Endothelial cell of umbilical vein (primary cell): ENCODE measurements at places on chromosomes 1 and 21. TPM values are rescaled to one million over a fixed set of nuclear protein-coding genes. Genes with fewer than 3 reads are reported as not detected.

- DNase-seq = no peak
Measured at GRCh38 chr1:198754670-198755069, 115.8 kb downstream of the PTPRC start.

DNA sequence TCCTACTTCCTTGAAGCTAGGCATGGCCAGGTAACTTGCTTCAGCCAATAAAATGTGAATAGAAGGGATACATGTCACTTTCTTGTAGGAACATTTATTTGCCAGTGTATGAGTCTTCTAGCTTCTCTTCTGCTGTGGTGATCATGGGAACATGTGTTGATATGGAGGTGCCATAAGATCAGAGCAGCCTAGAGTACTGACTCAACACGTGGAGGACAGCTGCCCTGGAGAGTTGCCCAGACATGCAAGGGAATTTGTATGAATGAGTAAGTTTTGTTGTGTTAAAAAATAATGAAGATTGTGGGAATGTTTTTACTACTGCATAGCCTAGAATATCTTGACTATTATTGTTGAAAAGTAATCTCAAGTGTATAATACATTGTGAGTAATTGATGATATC lies 502.3 kb downstream of the NUF2 start:
- peak; percentile 70 for DNase-seq

DNA sequence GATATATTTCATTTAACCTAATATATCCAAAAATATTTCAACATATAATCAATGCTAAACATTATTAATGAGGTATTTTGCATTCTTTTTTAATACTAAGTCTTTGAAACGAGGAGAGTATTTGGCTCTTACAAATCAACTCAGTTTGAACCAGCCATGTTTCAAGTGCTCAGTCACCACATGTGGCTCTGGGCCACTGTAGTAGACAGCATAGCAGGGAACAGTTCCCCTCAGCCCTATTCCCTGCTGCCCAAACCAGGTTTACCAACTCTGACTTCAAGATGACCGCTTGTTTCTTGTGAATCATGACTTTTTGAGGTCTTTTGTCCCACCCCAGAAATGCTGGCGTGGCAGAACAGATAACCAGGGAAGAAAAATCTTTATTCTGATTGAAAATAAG lies 5.7 kb downstream of the ZNF672 start:
- no peak for DNase-seq

DNA sequence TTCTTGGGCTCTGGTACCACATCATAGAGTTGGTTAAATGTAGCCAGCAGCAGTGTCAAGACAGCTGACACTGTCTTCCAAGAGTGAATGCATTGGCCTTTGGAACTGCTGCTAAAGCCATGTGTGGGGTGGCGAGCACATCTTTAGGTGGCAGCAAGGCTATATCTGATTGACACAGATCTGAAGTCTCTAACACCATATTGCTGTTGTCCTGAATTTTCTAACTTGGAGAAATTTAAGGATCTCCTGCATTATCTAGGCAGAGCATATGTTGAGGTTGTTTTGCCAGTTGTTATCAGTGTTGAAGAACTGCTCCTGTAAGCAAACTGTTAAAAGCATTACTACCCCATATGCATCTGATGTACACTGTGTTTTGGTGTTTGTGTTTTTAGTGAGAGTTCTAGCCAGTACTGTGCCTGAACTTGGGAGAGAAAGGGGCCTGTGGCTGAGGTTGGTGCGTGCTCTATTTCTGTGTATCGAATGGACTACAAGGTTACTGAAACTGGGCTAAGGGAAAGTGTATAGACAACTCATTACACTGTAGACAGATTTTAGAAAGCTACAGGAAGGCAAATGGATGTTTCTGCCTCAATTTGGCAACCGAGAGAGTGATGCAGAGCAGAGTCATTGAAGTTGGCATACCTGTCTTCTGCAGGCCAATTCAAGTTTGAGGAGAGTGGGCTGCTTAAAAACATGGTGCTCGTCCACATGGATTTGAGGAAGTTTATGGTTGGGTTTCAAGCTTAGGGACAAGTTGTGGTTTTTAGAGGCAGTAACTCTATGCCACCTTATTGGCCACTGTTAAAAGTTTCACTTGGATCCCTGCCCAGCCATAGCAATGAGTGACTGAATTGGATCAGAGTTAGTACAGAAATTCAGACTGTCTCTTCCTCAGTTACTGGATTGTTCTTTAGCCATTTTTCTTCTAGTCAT lies 16.9 kb downstream of the DYRK3 start:
- DNase-seq = no peak

DNA sequence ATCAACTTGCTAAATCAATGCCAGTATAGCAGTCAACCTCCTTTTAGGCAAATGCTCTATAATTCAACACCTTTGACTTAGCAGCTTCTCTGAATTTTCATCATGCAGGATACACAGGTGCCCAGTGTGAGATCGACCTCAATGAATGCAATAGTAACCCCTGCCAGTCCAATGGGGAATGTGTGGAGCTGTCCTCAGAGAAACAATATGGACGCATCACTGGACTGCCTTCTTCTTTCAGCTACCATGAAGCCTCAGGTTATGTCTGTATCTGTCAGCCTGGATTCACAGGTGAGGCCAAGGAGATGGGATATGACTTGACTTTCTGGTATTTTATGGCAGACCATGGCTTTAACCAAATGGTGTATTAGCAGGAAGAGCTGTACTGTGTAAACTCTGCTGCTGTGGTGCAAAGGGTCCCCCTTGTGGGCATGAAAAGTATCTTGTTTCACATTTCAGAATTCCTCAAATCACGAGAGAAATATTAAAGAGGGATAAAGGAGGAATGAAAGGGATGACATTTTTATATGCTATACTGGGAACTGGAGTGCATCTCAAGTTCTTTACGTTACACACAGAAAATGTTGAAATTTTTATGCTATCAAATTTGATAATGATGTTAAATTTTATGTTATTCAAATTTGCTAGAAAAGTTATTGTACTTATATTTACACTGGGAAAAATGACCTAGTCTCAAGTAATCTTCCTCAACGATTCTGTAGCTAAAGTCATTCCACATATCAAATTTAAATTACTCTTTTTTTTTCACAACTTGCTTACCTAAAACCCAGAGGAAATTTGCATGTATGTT lies 88.9 kb downstream of the CRB1 start:
- DNase-seq = peak; percentile 49

DNA sequence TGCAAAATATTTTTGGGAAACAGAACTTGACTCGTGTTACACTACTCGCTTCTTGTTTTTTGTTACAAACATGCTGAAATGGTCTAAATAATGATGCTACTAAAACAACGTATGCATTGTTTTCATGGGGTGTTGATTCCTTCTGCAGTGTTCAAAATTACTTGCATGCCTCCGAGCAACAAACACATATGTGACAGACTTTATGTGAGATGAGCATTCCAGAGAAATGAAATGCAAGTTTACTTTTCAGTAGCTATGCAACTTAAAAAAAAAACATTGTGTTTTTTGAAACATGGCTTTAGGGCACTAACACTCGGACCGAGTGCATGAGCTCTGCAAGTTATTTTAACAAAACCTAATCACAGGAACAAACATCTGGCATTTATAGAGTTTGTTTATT lies 84.8 kb downstream of the CAMTA1 start:
- no peak for DNase-seq

RGS1 gene
- polyA plus RNA-seq = not detected in 2 replicates

DNA sequence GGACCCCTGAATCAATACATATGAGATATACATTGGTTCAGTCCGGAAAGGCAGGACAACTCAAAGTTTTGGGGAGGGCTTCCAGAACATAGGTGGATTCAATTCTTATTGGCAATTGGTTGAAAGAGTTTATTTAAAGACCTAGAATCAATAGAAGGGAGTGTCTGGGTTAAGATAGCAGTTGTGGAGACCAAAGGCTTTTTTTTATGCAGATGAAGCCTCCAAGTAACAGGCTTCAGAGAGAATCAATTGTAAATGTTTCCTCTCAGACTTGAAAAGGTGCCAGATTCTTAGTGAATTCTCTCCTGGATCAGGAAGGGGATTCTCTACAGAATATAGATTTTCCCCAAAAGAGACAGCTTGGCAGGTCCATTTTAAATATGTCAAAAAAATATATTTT lies 27.0 kb upstream of the CD5L start:
- DNase-seq = no peak

PRAMEF11 gene
- not detected in 2 replicates for polyA plus RNA-seq

CDC42SE1 gene
- polyA plus RNA-seq = 58.4 and 59.6 TPM in 2 replicates

SPRR2G gene
- not detected in 2 replicates for polyA plus RNA-seq

DNA sequence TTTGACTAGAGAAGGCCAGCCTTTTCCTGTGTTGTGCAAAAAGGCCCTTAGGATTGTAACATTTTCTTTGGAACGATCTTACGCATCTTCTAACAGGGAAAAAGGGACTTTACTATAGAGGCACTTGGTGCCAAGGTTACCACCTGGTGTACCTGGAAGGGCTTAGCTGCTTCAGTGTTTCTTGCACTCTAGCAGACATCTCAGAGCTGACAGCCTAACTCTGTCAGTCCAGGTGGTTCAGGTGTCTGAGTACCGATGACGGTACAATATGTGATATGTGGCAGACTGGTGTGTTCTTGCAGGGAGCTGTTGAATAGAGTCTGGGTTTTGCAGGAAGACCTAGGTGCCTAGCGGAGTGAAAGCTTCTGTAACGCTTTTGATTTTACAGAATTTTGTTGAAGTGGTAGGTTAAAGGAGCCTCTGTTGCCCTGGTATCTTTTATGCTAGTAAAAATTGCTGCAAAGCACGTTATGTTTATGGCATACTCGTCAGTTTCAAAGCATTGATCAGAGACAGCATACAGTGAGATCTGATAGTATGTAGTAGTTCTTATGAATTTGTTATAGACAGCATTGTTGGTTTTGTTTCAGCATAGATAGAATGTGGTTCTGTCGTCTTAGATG lies 1.4 kb downstream of the MAGI3 start:
- DNase-seq = peak; percentile 29

DNA sequence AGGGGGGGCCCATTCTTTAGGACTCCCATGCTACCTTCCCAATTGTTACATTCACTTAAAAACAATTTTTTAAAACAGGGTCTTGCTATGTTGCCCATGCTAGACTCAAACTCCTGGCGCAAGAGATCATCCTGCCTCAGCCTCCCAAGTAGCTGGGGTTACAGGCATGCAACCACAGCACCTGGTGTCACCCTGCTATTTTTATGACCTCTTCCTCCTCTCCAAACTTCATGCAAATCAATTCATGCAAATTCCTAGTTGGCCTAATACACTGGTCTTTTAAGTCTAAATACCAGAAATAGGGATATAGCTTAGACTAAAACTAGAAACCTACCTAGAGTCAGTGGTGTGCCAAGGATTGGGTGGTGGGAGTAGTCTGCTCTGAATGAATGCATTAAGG lies 30.1 kb downstream of the CDKN2C start:
- no peak for DNase-seq
